A549 treated with Mapracorat at 1 μM for 4 hours (cell line): ENCODE measurements at places on chromosomes 3 and 15. TPM values are rescaled to one million over a fixed set of nuclear protein-coding genes. Genes with fewer than 3 reads are reported as not detected.

Gene PRR20G
- 0.97 to 1.6 TPM (median 1.3 TPM) in 5 replicates for total RNA-seq

Gene GABRR3
- total RNA-seq = not detected in 5 replicates

Gene PLSCR2
- not detected in 5 replicates for total RNA-seq

Gene NDUFB4
- total RNA-seq = 208 to 267 TPM (median 223 TPM) in 5 replicates

Gene SNAP23
- total RNA-seq = 15.8 to 40.2 TPM (median 16.1 TPM) in 5 replicates

Gene AMIGO3
- total RNA-seq = 0.17 to 1.5 TPM (median 0.82 TPM) in 5 replicates

Gene GOLGA6L4
- total RNA-seq = 0.29 to 1.3 TPM (median 0.87 TPM) in 5 replicates

Gene DTX3L
- 7.2 to 9.0 TPM (median 8.1 TPM) in 5 replicates for total RNA-seq

Gene IMPG2
- 0.01 to 0.02 TPM (median 0.02 TPM) in 3 of 5 replicates, not detected in the others for total RNA-seq

Gene DUOXA2
- not detected in 5 replicates for total RNA-seq

Gene LRRN1
- total RNA-seq = not detected in 5 replicates

Gene ASB14
- total RNA-seq = not detected in 5 replicates

Gene EIF5A2
- 9.1 to 14.4 TPM (median 13.2 TPM) in 5 replicates for total RNA-seq

Gene SPINT1
- 0.59 to 1.2 TPM (median 0.91 TPM) in 5 replicates for total RNA-seq

Gene HIGD2B
- total RNA-seq = not detected in 5 replicates

Gene WNT7A
- 0.04 to 0.20 TPM (median 0.10 TPM) in 5 replicates for total RNA-seq

Gene SNX22
- total RNA-seq = 0.53 to 0.97 TPM (median 0.81 TPM) in 5 replicates

Gene TXNRD3
- total RNA-seq = 5.9 to 9.9 TPM (median 7.4 TPM) in 5 replicates

Gene PLA2G4B
- 0.78 to 2.1 TPM (median 1.7 TPM) in 5 replicates for total RNA-seq

Gene TNIK
- 1.6 to 2.3 TPM (median 1.9 TPM) in 5 replicates for total RNA-seq

Gene CFAP100
- not detected in 5 replicates for total RNA-seq

Gene MORC1
- not detected in 5 replicates for total RNA-seq

Gene SLC9A9
- 0.19 to 0.45 TPM (median 0.34 TPM) in 5 replicates for total RNA-seq

Gene TKT
- 1,609 to 2,106 TPM (median 2,016 TPM) in 5 replicates for total RNA-seq

Gene KIF7
- total RNA-seq = 3.2 to 5.0 TPM (median 4.4 TPM) in 5 replicates

Gene ZFAND6
- total RNA-seq = 96.4 to 118 TPM (median 99.9 TPM) in 5 replicates

Gene CGNL1
- total RNA-seq = 0.68 to 0.85 TPM (median 0.77 TPM) in 5 replicates

Gene ATP6V1A
- total RNA-seq = 15.9 to 24.4 TPM (median 18.6 TPM) in 5 replicates
